ENCODE measurements at places on chromosomes 4 and X.

GRCh38 chr4:41550308-41550707 is 12.4 kb downstream of the LIMCH1 start:
- DNase-seq: no peak

DNA sequence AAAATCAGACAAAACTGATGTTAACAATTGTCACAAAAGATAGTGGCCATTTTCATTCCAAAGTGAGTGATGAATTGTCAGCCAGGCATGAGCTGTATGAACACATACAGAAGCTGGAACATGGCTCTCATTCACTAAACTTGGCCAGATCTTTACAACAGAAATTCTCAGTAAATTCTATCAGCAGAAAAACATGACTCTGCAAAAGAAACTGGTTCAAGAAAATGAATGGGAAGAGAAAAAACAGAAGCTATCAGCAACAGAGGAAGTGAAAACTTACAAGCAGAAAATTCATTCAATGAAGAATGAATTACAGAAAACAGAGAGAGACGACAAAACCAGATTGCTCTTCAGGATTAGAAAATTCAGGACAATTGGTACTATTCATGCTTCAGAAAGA is 249.6 kb downstream of the COL25A1 start:
- no peak for DNase-seq

- DNase-seq: no peak
Observed at GRCh38 chr4:85815796-85816459, 341.0 kb downstream of the ARHGAP24 start.

GRCh38 chr4:41267997-41268396 is 11.3 kb downstream of the UCHL1 start:
- no peak for DNase-seq

DNA sequence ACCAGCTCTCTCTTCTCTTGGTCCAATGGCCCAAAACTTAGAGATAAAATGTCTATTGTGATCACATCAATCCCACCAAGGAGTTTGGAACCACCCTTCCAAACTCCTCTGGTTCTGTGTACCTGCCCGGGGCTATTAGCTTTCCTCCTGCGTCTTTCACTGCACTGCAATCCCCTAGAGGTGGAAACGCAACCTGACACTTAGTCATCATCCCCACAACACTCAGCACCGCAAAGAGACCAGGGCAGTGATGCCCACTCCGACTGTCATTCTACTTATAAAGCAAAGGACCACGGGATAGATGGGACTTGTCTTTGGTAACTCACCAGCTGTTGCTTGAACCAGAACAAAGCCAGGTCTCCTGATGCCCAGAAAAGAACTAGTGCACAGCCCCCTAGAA is 22.0 kb downstream of the AFAP1 start:
- DNase-seq: no peak

DNA sequence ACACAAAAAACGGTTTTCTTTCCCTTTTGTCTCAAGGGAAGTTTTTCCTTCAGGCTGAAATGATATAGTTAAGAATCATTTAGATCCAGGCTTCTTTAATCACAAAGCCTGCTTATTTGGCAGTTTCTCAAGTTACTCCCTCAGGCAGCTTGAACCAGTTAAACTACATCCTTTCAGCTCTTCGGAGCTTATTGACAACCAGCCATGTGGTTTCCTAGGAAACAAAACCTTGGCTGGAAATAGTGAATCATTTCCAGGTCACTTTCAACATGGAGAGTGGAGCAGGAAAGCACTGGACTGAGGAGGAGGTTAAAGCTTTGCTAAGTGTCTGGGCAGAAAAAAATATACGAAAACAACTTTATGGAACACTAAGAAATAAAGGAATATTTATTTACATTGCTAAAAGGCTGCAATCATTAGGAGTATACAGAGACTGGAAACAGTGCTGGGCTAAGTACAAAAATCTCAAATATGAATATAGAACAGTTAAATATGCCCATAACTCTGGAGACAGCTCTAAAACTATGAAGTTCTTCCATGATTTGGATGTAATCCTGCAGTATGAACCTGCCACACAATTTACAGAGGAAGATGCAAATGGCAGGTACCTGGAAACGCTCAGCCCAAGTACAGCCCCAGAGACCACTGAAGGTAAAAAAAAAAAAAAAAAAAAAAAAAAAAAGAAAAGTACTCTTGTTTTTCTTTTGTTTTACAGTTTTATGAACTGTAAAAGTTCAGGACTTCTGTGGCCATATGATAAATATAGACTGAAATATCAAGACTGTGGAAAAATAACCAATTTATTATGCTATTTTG is 23.2 kb upstream of the AASDH start:
- no peak for DNase-seq

DNA sequence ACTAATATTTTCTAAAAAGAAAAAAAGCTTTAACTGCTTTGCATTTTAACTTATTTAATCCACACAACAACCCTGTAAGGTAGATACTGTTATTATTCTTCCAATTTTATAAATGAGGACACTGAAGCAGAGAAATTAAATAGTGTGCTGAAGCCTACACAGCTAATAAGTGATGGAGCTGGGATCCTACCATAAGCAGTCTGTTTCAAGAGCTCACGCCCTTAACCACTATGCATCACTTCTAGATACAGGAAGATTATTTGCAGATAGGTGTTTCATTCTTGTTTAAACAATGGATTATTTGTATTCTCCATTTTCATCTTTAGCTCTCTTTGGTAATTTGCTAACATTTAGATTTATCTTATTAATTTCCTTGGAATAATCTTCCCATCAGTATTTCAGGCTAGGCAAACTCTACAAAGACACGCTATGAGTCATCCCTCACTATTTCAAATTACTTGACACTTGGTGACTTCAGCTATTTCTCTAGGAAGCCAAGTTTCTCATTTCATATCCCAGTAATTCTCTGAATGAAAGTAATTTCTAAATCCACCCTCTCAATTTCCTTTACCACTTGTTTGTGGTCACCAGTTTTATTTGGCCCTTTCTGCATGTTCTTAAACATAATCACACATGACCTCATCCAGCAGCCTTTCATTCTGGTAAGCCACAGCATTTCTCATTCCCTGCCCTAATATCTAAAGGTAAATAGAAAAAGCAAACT is 67.3 kb downstream of the ASB9 start:
- no peak for DNase-seq

GRCh38 chrX:118239913-118240698 is 105.8 kb upstream of the WDR44 start:
- no peak for DNase-seq

DNA sequence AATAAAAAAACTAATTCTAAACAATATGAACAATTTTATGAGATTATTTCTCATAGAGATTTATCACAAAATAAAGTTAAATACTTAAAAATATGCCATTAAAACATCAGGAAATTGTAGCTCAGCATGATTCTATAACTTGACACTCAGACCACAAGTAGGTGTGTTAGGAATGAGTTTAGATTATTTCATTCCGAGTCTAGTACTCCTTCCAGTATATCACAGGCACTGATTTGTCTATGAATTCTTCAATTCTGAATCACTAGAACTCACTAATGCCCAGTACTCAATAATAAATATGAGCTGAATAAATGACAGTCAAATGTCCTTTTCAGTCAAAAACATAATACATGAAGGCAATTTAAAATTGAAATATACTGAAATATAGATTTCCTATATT is 22.2 kb downstream of the BOD1L1 start:
- no peak for DNase-seq
